NCI-H1694 treated with DMSO at 0.1 percent for 48 hours (cell line): ENCODE measurements at places on chromosomes 12 and 14.

- DNase-seq, result no peak
These were observed 35.5 kb downstream of the STXBP6 start for GRCh38 chr14:25014440-25014839.

DNA sequence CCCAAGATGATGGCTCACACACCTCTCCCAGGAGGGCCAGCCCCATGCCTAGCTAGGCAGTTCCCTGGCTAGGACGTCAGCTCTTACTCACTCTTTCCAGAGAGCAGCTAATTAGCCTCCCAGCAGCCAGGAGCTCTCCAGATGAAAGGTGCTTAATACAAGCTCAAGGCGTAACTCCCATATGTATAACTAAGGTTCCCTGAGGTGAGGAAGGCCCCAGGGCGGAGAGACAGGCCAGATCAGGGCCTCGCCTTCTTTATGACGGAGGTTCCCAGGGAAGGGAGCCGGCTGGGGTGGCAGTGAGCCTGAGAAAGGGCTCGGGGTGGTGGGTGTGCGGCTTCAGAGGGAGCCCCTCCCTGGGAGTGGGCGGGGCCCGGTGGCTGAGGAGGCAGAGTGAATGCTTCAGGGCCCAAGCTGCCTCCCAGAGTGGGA, 26.4 kb upstream of the ZFP36L1 start:
- no peak for DNase-seq

GRCh38 chr12:104538891-104539462, 82.2 kb downstream of the CHST11 start:
- no peak for DNase-seq

- no peak for DNase-seq
These were observed 21.9 kb downstream of the HIP1R start for GRCh38 chr12:122856999-122857671.
